ENCODE measurements at places on chromosomes 2 and 18.
A peak's percentile ranks its signal among the peaks of the same experiment; 100 is the strongest.

- no peak for DNase-seq
These were observed 126.2 kb downstream of the RAPGEF4 start for GRCh38 chr2:172861656-172862476.

DNA sequence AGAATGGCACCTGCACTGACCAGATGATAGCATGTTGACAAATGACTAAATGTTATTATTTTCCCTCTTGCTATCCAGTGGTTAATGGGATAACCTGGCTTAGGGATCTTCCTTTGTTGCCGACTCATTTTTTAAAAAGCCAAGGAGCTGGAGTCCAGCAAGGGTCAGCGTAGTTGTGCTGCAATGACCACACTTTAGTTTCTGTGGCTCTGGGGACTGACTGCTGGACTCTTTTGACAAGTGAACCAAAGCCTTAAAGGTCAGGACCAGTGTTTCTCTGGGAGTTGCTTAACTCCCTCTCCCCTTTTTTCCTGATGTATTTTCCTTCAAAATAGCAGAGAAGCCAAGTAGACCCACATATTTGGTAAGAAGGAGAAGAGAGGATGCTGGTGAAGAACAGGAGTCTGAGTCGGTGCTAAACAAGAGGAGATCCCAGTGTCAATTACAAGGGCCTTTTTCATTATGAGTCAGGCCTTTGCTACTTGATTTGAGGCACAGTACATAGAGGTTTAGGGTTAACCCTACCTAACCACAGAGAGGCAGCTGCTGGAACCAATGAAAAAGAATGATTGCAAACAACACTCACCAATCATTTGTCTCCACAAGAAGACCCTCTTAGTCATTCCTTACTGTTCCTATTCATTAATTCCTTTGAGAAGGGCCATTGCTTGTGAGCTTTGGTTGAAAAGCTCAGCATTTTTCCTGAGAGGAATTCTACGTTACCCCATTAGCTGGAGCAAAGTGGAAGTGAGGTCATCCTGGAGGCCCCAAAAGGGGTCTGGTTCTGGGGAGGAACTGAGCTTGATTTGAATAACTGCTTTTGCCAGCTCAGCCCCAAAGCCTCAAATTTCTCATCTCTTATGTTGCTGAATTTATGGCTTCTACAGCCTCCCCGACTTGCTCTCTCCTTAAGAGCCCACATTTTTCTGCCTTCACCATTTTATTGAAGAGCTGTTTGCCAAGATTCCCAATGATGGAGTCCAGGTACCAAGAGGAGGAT is 137.6 kb upstream of the HNMT start:
- DNase-seq, result no peak

- no peak for DNase-seq
These were observed 102.5 kb upstream of the SLC35G4 start for GRCh38 chr18:11506856-11507255.

DNA sequence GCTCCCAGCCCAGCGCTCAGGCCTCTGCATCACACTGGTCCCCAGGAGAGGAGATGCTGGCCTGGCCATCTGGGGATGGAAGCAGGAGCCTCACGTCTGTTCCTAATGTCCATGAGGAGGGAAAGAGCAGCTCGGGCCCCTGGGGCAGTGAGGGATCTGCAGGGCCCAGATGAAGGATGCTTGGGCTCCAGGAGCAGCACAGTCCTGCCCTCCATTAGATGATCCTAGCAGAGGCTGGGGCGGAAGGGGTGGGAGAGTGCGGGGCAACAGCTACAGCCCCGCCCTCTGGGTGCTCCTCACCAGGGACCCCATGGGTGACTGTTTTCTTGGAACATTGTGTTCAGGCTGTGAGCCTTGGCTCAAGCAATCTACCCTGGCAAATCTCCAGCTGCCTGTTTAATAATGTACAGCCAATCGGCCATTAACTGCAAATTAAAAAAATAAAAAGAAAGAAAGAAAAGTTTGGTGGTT is 49.7 kb downstream of the TNS1 start:
- no peak for DNase-seq

- no peak for DNase-seq
These were observed 22.0 kb upstream of the UPP2 start for GRCh38 chr2:158079672-158080071.

DNA sequence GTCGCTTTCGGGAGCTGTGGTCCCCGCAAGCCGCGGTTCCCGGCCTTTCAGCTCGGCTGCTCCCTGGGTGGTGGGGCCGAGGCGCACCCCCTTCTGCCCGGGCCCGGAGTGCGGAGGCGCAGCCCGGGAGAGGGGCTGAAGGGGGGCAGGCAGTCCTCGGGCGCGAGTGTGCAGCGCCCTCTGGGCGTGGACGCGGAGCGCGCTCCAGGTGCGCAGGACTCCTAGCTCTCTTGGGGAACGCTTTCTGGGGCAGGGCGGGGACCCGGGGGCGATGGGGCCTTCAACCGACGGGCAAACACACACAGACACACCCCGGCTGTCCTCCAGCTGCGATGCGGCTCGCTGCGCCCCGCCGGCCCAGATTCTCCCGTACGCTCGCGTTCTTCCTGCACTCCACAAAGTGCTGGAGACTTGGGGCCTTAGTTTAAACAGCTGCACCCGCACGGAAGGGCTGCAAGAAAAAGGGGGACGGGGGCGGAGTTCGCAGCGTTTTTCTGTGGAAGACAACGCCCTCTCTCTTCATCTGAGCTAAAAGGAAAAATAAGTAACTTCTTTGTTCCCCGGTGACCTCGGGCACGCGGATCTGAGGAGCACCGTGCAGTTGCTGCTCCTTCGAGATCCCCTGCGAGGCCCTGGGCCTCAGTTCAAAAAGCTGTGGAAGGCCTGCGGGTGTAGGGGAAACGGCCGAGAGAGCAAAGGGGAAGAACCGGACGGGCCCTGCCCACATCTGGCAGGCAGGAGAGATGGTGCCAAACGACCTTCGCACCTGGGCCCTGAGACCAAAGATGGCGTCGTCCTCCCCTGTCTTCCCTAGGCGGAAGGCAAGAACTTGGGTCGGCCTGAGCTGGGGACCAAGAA is 593 bp upstream of the SDC1 start:
- DNase-seq, result no peak

- no peak for DNase-seq
These were observed 34.2 kb upstream of the CAB39 start for GRCh38 chr2:230678451-230678850.

DNA sequence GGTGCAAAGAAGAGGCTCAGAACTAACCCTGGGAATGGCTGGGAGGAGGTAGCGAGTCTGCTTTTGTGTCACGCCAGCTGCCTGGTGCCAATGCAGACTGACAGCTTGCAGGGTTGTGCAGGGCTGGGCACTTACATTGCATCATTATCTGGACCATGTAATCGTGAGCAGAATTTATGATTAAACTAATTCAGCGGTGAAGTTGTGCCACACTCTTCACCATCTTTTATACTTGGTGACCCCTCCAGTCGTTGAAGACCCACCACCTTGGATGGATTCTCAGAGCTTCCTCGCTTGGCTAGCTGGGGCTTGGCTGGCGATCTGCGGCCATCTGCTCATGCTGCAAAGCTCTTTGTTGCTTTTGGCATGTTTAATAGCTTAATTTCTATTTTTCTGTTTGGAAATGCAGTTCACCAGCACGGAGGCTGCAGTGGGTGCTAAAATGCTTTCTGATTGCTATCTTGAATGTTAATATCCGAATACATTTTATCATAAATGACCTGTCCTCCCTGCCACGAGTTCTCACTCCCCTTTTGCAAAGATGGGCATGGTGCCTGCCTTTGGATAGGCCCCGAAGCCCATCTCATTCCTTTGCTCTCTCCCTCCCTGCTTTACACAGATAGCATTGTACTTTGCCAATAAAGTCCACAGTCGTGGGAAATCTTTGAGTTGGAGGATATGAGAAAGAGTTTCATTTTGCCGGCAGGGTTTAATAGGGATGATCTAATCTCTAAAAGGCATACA is 188.2 kb downstream of the PRKCE start:
- peak; percentile 40 for DNase-seq

DNA sequence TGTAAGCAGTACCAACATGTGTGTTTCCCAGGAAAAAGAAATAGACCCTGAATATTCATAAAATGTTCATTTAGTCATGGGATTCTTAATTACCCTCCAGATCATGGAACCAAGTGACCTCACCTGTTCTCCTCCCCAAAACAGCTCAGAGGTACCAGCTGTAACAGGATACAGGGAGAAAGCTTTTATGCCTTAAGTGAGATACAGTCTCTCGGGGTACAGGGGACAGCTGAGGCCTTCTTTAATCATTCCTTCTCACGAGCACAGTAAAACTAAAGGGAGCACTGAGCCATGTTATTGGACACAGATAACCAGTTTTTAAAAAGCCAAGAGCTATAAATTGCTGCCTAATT is 16.6 kb downstream of the EPHA4 start:
- DNase-seq, result no peak

DNA sequence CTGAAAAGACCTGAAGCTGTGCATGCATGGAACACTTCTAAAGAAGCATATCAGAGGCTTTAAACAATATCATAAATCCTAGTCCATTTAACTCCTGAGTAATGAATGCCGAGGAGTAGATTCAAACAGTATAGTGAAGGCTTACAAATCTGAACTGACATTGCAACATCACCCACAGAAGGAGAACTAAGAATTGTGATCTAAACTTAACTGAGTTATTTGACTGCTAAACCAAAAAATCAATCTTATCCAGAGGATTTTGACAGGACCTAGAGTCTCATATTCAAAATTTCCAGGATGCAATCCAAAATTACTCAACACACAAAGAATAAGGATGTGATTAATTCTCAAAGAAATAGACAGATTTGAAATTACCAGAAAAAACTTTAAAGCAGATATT is 181.0 kb downstream of the SLC39A10 start:
- no peak for DNase-seq

DNA sequence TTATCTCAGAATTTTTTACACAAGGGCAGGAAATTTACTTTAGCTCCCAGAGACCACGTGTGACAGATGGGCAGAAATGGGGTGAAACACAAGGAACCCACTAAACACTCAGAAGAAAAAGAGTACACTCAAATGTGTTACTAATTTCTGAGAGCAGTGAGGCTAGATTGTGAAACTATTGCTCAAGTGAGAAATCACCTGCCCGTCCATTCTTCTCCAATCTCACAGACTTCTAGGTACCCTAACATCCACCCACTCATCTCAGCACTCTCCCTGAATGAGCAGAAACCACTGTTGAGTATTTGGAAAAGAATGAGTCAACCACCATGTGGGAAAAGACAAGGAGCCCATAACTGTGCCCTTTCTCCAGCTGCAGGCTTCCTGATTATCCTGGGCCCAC is 293.0 kb upstream of the CDH2 start:
- no peak for DNase-seq

DNA sequence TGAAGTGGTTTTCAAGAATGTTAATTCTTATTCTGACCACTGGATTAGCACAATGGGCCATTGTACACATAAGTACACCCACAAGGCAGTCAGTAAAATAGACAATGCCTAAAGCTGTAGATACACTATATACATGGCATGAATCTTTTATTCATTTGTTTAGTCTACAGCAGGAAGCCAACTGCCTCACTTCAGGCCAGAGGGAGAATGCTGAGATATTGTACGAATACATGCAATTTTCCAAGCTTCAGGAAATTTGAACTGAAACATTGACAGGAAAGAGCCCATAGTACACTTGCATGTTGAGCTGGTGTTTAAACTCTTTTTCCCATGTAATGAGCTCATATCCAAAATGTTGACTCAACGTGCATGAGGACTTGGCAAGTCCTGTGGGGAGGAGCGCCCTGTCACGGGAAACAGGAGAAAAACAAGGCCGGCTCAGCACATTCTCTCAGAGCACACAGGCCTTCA is 111.6 kb upstream of the CYP1B1 start:
- no peak for DNase-seq

DNA sequence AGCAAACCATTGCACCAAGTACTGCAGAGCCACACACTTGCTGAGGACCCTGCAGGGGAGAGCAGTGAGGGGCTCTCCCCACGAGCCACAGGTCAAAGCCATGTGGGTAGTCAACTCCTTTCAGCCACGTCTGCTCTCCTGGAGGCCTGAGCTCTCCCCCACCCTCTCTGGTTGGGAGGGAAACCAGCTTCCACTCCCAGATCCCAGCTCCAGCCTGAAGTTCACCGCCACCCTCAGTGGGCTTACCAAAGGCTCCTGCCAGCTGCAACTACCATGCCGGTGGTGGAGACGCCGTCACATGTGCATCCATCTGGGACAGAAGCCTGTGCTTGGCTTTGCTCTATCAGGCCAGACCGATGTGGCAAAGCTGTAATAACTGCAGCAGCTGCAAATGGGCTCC is 521.5 kb upstream of the RAB6C start:
- no peak for DNase-seq

DNA sequence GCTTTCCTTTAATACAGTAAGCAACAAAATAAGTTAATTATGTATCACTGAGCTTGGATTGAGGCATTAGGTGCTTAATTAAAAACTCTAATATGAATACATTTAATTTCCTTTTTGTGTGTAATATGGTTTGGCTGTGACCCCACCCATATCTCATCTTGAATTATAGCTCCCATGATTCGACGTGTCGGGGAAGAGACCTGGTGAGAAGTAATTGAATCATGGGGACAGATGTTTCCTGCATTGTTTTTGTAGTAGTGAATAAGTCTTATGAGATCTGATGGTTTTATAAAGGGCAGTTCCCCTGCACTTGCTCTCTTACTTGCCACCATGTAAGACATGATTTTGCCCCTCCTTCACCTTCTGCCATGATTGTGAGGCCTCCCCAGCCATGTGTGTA is 325.4 kb upstream of the CDH7 start:
- no peak for DNase-seq

DNA sequence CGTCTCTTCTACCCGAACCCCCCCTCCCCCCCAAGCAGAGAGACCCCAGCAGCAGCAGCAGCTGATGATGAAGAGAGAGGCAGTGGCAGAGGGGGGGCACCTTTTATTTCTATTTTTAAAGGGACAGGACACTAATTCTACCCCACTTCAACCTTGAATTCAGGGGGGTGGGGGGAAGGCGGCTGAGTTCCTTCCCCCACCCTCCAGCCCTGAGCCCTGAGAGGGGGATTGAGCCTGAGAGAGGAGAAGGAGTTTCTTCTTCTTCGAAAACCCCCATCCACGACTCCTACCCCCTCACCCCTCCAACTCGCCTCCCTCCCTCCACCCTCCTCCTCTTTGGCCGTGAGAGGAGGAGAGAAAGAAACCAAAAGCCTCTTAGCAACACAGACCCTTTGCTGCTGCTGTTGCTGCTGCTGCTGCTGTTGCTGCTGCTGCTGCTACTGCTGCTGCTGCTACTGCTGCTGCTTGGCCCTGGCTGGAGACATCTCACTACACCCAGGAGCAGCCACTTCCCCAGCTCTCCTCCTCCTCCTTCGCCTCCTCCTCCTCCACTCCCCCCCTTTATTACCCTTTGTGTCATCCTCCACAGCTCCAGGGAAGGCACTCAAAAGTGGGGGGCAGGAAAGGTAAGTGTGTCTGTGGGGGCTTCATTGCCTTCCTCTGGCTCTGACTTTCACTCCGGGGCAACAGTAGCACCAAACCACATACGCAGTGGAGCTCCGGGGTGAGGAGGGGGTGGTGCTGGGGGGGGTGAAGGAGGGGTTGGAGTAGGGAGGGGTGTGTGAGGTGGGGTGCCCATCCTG is at the start of gene MBD5:
Gene MBD5, plus strand, starts transcription at position 33 of the 803 bp plus-strand sequence.
- DNase-seq, result peak; percentile 24

- no peak for DNase-seq
These were observed 322.8 kb upstream of the TANK start for GRCh38 chr2:160837416-160837815.

GRCh38 chr2:145563741-145564615 is 1044.1 kb upstream of the ZEB2 start:
- DNase-seq, result no peak

- DNase-seq, result no peak
These were observed 145.1 kb downstream of the TDRD15 start for GRCh38 chr2:21268878-21269224.

Measured in NCI-H524 treated with DMSO at 0.1 percent for 48 hours (cell line).